T-helper 9 cell (primary cell): ENCODE measurements at places on chromosomes 4 and X.

DNA sequence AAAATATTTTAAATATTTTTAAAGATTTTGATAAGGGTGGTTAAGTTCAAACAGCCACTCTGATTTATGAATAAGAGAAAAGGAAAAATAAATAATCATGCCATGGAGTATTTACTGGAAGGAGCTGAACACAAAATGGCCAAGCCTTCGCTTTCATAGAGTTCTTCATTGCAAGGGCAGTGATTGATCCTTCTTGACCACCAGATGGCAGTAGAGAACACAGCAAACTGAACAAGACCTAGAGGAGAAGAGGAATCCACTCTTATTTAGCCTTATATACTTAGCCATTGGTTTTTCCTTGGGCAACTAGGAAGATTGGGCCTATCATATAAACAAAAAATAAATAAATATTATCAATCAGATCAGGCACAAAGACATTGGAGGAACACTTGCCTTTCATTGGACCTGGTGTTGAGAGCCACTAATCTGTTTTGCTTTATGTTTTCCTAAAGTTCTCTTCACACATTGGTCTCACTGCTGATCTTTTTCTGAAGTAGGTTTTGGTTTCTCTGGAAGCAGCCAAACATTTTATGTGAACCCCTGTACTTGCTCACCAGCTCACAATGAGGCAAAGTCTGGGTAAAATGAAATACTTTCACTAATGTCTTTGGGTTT is 58.1 kb upstream of the PARM1 start:
- no peak for DNase-seq

GRCh38 chrX:11244636-11245035 is 48.6 kb upstream of the AMELX start:
- DNase-seq, result no peak

DNA sequence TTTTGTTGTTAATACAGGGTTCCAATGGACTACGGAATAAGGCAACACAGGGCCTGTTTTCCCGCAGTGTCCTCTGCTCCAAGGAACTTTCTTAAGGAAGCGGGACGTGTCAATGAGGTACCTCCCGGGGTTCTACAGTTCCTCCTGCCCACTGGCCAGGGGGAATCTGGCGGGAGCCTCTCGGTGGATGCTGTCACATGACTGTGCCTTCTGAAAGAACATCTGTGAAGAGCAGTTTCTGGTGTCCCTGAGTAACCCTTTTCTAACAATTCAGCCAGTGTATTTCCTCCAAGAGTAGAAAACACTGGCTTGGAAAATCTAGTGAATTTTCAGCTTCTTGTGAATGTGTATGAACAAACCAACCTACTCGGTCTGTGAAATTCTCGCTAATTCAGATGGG is 32.7 kb downstream of the MFAP3L start:
- no peak for DNase-seq

- no peak for DNase-seq
Observed at GRCh38 chr4:121340247-121340646, 40.6 kb downstream of the QRFPR start.
